ENCODE measurements at places on chromosomes 4 and X.

GRCh38 chr4:112516471-112517066 lies 589 bp upstream of the NEUROG2 start:
- peak; percentile 5 for DNase-seq

DNA sequence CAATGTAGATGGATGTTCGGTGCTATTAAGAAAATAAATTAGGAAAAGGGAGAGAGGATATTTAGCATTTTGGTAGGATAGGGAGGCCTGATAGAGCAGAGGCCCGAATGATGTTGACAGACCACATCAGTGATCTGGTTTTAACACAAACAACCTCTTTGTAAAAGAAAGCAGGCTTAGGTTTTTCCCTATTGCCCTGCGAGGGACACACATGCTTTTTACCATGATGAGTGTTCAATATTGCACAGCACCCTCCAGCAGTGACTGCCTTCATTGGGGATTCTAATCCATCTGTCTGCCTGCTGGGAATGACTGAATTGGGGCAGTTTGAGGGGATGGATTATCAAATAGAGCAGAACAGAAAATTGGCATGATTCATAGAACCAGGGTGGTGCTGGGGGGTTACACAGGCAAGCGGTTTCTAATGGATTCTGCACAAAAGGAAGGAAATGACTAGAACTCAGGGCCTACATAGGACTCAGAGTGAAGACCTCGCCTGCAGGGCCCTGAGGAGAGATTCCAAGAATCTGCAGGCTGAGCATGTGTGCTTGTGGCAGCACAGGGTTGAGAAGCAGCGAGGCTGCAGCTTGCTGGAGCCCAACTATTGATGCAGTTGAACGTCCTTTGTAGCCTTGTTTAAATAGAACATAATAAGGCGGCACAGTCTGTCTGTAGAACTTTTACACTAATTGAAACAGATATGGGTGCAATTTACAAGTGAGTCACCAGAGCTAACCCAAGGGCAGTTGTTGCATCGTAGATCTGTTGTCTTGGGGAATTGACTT lies 58.0 kb downstream of the RHOH start:
- DNase-seq: no peak

GRCh38 chrX:133929836-133930464 lies 55.4 kb downstream of the GPC3 start:
- no peak for DNase-seq

GRCh38 chrX:96837808-96838207 lies 45.9 kb upstream of the RPA4 start:
- no peak for DNase-seq

DNA sequence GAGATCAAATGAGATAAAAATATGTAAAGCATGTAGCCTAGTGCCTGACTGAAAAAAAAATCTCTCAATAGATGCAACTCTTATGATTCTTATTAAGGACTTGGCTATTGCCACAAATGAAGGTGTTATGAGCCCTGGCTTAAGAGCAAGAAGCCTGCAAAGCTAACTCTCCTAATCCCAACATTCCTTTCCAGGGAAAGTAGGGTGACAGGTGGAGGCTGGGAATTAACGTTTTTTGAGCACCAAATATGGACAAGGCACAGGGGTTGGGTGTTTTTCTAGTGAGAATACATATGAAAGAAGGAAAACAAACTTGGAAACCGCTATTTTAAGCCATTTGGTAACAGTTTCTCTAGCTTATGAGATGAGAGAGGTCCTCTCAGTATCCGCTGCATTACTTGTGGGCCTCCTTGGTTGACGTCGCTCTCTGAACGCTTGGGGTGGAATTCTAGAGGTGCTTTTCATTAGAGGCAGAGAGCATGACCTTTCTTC lies 2.4 kb downstream of the RHOH start:
- DNase-seq: no peak

DNA sequence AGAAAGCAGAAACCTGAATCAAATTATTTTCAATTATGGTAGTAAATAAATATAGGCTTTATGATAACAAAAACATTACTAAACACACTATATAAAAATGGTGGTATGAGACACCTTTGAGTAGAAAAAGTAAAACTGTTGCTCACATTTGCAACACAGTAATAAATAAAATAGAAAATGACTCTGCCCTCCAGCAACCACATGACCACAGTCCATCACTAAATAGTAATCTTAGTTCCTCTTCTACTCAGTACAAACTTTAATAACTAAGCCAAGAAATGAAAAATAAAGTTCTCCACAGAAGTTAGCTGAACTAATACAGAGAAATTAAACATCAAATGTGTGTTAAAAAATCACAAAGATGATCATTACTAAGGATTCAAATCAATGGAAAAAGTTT lies 108.5 kb downstream of the ADGRA3 start:
- DNase-seq: no peak

GRCh38 chr4:102586644-102587021 lies 85.5 kb downstream of the NFKB1 start:
- DNase-seq: no peak

Data from muscle of arm (tissue), 14 donors.